A549 treated with ZK216348 at 1 μM for 4 hours (cell line): ENCODE measurements at places on chromosomes 3 and 15. TPM values are rescaled to one million over a fixed set of nuclear protein-coding genes. Genes with fewer than 3 reads are reported as not detected.

IL1RAP gene
- total RNA-seq = 4.8 to 7.3 TPM (median 5.3 TPM) in 5 replicates

LYZL4 gene
- not detected in 5 replicates for total RNA-seq

CACNA2D2 gene
- 0.15 to 0.69 TPM (median 0.66 TPM) in 5 replicates for total RNA-seq

CACNA2D3 gene
- 0.04 to 0.29 TPM (median 0.07 TPM) in 3 of 5 replicates, not detected in the others for total RNA-seq

ITPKA gene
- 2.0 to 4.3 TPM (median 3.3 TPM) in 5 replicates for total RNA-seq

CX3CR1 gene
- total RNA-seq = not detected in 5 replicates

TMEM44 gene
- 8.7 to 13.8 TPM (median 13.2 TPM) in 5 replicates for total RNA-seq

ARL6 gene
- total RNA-seq = 4.2 to 6.5 TPM (median 5.0 TPM) in 5 replicates

ARPP21 gene
- 0.07 to 0.13 TPM (median 0.07 TPM) in 3 of 5 replicates, not detected in the others for total RNA-seq

PLIN1 gene
- total RNA-seq = 0.09 to 0.11 TPM (median 0.10 TPM) in 3 of 5 replicates, not detected in the others

WDR48 gene
- total RNA-seq = 16.0 to 24.9 TPM (median 24.2 TPM) in 5 replicates

TF gene
- 0.60 to 2.0 TPM (median 1.0 TPM) in 5 replicates for total RNA-seq

BNC1 gene
- 0.45 to 0.88 TPM (median 0.53 TPM) in 5 replicates for total RNA-seq

IL17RB gene
- 0.48 to 1.2 TPM (median 0.87 TPM) in 5 replicates for total RNA-seq

LARP6 gene
- 51.9 to 82.2 TPM (median 81.1 TPM) in 5 replicates for total RNA-seq

MCF2L2 gene
- total RNA-seq = 0.14 to 0.83 TPM (median 0.26 TPM) in 5 replicates

DAG1 gene
- 42.1 to 67.0 TPM (median 56.9 TPM) in 5 replicates for total RNA-seq

BUB1B gene
- total RNA-seq = 26.5 to 37.3 TPM (median 28.9 TPM) in 5 replicates

ITGA11 gene
- 2.3 to 7.9 TPM (median 4.6 TPM) in 5 replicates for total RNA-seq

HIGD2B gene
- total RNA-seq = not detected in 5 replicates

DNAJC13 gene
- 11.8 to 15.1 TPM (median 13.0 TPM) in 5 replicates for total RNA-seq

POTEB gene
- total RNA-seq = not detected in 5 replicates

ARIH2 gene
- total RNA-seq = 55.3 to 61.3 TPM (median 60.6 TPM) in 5 replicates

KLF15 gene
- 0.11 to 0.30 TPM (median 0.13 TPM) in 5 replicates for total RNA-seq

ARHGAP11A gene
- total RNA-seq = 51.8 to 104 TPM (median 89.0 TPM) in 5 replicates

TPRG1 gene
- total RNA-seq = 0.09 to 0.40 TPM (median 0.25 TPM) in 4 of 5 replicates, not detected in the other

PPP1R14D gene
- total RNA-seq = 0.24 to 0.41 TPM in 2 of 5 replicates, not detected in the others
